ENCODE measurements at places on chromosomes 4 and X.

- peak; percentile 49 for DNase-seq
Measured at GRCh38 chr4:38804654-38805295, at the start of gene TLR1. TLR1 (minus strand) TSS chr4:38804791; CDS start chr4:38798831, 5,960 bp downstream.

DNA sequence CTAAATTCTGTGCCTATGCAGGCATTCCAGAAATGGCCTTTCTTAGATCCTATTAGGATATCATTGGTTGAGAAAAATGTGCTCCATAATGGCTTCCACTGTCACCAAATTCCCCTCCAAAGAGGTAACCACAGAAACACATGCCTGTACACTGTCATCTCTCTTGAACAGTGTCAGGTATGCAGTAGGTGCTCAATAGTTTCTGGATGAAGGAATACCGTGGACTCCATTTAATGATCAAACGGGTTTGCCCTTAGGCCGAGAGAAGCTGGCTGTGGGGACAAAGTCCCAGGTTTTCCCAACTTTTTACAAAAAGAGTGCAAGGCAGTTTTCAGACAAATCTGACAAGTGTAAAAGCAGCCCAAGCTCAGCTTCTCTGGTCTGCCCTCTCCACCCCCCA, 16.5 kb upstream of the MTM1 start:
- no peak for DNase-seq

DNA sequence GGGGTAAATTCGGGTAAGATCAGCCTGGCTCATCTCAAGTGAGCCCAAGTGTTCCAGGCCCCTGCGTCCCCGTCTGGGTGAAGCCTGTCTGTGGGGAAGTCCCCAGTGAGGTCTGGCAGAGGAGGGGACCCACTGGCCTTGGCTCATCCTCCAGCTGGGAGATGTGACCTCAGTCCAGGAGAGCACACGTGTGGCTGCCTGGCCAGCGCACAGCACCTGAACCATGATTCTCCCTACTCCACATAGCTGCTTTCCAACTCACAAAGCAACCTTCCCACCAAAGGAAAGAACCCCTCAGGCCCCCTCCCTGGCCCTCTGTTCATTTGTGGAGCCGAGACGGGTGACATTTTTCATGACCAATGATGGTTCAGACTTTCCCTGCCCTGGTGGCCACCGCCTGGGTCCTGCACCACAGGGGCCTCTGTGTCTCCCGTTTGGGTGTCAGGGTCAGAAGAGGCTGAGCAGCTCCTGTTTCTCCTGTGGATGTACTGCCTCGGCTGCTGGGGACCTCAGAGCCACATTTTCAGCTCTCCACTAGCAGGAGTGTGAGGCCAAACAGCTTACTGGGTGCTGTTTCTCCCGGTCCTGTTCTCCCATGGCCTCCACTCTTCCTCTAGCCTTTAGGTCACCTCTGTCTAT, 111.4 kb downstream of the CPZ start:
- no peak for DNase-seq

GRCh38 chrX:30781711-30782444, 107.2 kb downstream of the TAB3 start:
- no peak for DNase-seq

- DNase-seq: no peak
Measured at GRCh38 chr4:122702939-122703338, 29.6 kb upstream of the BBS12 start.

DNA sequence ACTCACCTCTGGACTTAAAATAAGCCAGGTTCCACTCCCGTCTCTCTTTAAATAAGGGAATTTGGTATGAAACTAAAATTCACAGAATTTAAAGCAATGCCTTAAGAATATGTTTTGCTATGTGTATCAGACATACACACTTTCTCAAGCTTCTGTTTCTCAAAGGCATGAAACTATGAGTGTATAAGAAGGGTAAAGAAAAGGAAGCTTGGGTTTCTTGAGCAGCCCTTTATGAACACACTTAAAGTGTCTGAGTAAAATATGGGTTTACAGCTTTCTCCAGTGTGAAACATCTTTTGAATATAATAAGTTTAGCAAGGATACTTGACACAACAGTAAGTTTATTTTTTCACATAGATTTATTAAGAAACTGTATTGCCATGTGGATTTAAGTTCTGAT, 370.5 kb downstream of the TMA16 start:
- DNase-seq: no peak

- no peak for DNase-seq
Measured at GRCh38 chrX:49310371-49310770, 6.9 kb downstream of the GAGE10 start.

DNA sequence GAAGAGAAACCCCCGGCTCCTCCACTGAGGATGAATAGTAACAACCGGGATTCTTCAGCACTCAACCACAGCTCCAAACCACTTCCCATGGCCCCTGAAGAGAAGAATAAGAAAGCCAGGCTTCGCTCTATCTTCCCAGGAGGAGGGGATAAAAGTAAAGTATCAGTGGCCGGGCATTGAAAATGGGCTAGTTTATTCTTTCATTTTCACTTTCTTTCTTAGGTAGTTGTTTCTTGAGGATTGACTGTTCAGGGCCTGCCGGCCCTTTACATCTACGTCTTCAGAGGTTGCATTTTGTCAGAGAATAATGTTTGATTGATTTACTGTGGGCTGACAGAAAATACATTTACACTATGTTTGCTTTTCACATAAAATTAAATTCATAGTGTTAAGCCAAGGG, 27.1 kb downstream of the PAK3 start:
- DNase-seq: no peak

DNA sequence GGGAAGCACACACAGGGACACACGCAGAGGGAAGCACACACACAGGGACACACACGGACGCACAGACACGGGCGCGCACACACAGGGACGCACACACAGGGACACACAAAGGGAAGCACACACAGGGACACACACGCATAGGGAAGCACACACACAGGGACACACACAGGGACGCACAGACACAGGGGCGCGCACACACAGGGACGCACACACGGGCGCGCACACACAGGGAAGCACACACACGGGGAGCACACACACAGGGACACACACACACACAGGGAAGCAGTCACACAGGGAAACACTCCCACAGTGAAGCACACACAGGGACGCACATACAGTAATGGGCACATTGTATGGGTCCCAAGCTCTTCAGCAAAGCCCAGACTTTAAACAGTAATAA, 685.3 kb downstream of the TRIML1 start:
- no peak for DNase-seq

GRCh38 chrX:22057667-22058066, 25.5 kb downstream of the PHEX start:
- no peak for DNase-seq

DNA sequence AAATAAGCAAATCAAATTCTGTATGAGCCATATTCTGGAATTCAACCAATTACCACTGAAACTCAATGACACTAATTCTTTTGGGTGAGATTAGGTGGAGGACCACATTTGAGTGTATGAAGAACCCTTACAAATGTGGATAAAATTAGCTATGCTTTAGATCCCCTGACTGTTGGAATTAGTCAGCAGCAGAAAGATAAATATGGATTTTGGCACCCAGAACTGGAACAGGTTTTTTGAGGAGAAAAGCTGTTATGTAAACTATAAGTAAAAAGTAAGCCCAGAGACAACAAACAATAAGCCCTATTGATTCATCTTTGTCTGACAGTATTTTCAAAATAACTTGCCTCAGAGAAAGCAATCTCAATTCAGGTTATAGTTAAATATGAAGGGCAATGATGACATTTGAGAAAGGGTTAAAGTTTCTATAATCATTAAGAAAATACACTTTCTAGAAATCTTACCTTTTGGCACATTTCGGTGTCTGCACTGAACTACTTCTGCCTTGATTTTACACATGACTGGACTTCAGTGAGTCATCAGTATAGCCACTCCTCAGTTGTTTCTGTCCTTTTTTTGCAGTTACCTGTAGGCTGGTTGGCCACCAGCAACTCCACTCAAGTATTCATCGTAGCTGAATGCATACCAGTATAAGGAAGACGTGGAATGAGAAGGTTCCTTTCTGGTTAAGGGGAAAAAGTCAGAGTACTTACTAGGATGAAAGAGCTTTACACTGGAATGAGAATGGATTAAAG, 80.0 kb downstream of the KCTD8 start:
- no peak for DNase-seq

DNA sequence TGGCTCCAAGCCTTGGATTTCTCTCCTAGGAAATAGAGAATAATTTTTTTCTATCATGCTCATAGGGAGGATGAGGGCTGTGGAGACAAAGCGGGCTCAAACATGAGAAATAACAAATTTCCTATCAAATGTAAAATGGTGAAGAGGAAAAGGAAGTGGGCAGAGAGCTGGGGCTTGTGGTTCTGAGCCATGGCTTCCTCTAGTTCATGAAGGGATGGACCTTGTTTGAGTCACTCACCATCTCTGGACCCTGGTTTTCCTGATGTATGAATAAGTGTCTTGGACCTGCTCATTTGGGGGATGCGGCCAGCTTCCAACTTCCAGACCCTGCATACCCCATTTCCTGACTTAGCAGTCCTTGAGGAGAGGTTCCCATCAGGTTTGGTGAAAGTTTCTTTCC, 63.0 kb downstream of the MSX1 start:
- no peak for DNase-seq

- no peak for DNase-seq
Measured at GRCh38 chrX:119417376-119417775, 18.2 kb downstream of the SLC25A43 start.

DNA sequence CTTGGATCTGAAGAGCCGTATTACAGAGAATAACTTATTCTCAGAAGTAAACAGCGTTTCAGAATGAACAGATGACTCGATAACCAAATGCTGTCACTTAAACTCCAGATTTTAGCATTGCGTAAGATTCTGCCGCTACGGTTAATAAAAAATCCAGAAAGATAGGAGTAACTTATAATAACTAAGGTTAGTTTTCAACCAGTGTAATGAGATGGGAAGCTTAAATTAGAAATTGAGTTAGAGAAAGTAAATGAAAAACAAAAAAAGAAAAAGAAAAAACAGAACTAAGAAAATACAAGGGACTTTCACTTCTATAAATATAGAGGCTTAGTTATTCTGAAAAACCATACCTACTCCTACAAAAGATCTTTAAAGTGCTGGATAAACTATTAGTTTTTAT, 13.1 kb upstream of the PARM1 start:
- no peak for DNase-seq

DNA sequence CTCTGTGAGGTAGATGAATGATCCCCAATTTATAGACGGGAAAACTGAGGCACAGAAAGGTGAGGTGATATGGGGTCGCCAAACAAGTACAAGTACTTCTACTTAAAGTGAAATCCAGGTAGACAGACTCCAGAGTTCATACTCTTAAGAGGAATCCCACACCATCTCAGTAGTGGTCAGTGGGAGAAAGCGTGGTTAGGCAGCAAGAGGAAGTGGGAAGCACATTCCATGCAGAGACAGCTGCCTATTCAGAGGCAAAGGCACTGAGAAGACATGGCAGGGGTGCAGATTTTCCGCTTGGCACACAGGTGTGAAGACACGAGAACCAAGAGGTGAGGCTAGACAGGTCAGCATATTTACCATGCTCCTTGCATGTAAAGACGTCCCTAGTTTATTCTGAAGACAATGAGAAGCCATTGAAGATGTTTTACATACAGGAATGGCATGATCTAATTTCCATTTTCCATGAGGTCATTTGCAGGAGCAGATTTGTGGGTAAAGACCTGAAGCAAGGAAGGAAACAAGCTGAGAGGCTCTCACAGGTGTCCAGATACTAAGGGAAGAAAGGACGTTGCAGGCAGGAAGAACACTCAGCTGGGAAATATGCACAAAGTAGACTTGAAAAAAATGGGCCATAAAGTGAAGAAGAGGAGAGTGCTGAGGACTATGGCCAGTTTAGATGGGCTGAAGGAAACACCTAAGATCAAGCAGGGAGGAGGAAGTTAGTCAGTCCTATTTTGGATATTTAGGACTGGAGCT, 17.3 kb upstream of the CLNK start:
- peak; percentile 23 for DNase-seq

- DNase-seq: peak; percentile 97
Measured at GRCh38 chr4:84691170-84691691, 108.3 kb downstream of the CDS1 start.

- no peak for DNase-seq
Measured at GRCh38 chr4:76215077-76215476, 1.5 kb upstream of the SCARB2 start.

GRCh38 chr4:87853108-87853507, 20.3 kb downstream of the MEPE start:
- peak; percentile 53 for DNase-seq

DNA sequence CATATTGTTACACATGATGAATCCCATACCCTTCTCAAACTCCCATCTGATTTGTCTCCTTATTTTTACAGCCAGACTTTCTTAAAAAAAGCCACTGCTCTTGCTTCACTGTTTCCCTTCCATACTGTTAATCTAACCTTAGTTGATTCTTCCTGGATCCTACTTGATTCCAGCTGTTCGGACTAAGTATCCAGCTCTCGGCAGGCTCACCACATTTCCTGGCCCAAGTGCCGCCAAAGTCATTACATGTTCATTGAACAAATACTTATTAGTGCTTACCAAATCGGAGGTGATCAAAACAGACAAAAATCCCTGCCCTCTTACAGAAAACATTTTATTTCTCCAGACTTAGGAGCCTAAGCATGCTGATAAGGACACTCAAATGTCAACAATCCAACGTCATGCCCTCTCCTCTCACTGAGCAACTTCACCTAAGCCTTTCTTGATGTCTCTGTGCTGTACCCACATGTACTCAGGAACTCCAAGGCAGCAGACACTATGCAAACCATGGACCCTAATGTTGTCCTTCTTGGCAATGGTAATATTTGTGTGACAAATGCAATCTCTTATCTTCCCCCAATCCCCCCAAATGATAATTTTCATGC, 45.1 kb upstream of the C1QTNF7 start:
- no peak for DNase-seq

- DNase-seq: no peak
Measured at GRCh38 chr4:175062183-175062592, 144.0 kb downstream of the ADAM29 start.

GRCh38 chr4:48015216-48015615, 1.3 kb downstream of the CNGA1 start:
- DNase-seq: no peak

DNA sequence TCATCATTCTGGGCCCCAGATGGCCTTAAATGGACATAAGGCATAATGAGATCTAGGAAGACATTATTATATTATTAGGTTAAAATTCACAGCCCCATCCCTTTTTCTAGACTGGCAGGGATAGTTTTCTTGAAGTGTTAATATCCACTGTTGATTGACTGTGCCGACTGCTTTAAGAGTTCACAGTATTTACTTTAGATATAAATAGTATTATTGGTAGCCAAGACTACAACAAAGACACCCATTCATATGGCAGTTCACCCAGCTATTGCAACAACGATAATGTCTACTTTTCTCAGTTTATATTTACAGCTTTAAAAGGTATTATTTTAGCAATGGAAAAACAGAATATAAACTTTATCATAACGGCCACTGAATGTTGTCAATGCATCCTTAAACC, 922.2 kb upstream of the POU3F4 start:
- DNase-seq: no peak

GRCh38 chrX:121635141-121635540, 587.7 kb downstream of the GLUD2 start:
- no peak for DNase-seq

GRCh38 chrX:142256935-142257334, 51.8 kb upstream of the MAGEC2 start:
- no peak for DNase-seq

Data from fibroblast of skin of right quadriceps (primary cell).